Naive thymus-derived CD4-positive, alpha-beta T cell (primary cell): ENCODE measurements at places on chromosomes 4 and X.

- H3K4me3 ChIP-seq: no peak overlapping the region
- no peaks in the 10 kb centered on the region for H3K27me3 ChIP-seq
- no peaks in the 10 kb centered on the region for H3K4me1 ChIP-seq
- DNase-seq: no peak
- H3K27ac ChIP-seq: no peak overlapping the region
Observed at GRCh38 chr4:119833611-119834010, 205.0 kb upstream of the PDE5A start.

DNA sequence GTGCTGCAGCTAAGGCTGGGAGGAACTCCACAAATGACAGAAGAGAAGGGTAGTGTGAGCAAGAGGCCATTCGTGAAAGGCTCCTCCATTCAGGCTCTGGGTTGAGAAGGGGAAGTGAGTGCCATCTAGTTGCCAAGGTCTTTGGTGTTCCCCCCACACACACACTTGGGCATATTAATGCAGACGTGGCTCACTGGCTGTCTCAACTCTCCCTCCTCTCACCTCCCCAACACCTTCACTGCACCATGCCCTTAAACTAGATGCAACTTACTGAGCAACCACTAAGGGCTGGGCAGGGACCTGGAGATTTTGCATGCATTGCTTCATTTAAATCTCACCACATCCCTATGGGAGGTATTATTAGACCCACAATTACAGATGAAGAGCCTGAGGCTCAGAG lies 8.7 kb downstream of the CLRN2 start:
- H3K27me3 ChIP-seq: no peaks in the 10 kb centered on the region
- no peaks in the 10 kb centered on the region for H3K4me1 ChIP-seq
- no peak overlapping the region for H3K27ac ChIP-seq
- H3K4me3 ChIP-seq: no peak overlapping the region
- no peak for DNase-seq
- H3K36me3 ChIP-seq: no peaks in the 10 kb centered on the region

DNA sequence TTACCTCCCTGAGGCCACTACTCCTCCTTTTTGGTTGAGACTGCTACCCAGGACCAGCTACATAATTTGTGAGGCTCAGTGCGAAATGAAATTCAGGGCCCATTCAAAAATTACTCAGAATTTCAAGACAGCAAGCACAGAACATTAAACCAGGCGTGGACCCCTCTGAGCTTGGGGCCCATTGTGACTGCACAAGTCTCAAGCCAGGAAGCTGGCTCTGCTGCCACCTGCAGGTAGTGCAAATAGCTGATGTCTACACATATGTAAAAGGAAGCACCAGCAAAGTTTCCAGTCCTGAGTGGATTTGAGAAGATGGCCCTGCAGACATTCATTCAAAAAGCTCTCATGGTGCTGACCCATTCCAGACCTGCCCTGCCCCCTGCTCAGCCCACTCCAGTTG lies 213.4 kb upstream of the LNX1 start:
- no peak overlapping the region for H3K4me3 ChIP-seq
- DNase-seq: peak; percentile 22
- no peaks in the 10 kb centered on the region for H3K4me1 ChIP-seq
- H3K36me3 ChIP-seq: no peaks in the 10 kb centered on the region

- no peak for DNase-seq
- H3K36me3 ChIP-seq: no peaks in the 10 kb centered on the region
- H3K4me3 ChIP-seq: no peak overlapping the region
- H3K27me3 ChIP-seq: no peaks in the 10 kb centered on the region
- no peak overlapping the region for H3K27ac ChIP-seq
Observed at GRCh38 chrX:8010105-8010504, 82.9 kb upstream of the PNPLA4 start.

DNA sequence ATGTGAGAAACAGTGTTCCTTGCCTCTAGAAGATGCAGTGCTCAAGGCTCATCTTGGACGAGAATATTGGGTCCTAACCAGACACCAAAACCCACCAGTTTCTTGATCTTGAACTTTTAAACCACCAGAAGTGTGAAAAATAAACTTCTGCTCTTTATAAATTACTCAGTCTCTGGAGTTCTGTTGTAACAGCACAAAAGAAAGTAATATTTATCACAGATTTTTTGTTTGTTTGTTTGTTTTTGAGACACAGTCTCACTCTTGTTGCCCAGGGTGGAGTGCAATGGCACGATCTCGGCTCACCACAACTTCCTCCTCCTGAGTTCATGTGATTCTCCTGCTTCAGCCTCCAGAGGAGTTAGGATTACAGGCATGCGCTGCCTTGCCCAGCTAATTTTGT lies 371.1 kb upstream of the NDST4 start:
- H3K27ac ChIP-seq: no peak overlapping the region
- H3K4me1 ChIP-seq: no peaks in the 10 kb centered on the region
- H3K27me3 ChIP-seq: no peaks in the 10 kb centered on the region
- DNase-seq: no peak
- no peak overlapping the region for H3K4me3 ChIP-seq

GRCh38 chr4:55670695-55671094 lies 34.6 kb upstream of the NMU start:
- H3K36me3 ChIP-seq: no peaks in the 10 kb centered on the region
- no peaks in the 10 kb centered on the region for H3K4me1 ChIP-seq
- H3K27ac ChIP-seq: no peak overlapping the region
- DNase-seq: no peak
- no peaks in the 10 kb centered on the region for H3K27me3 ChIP-seq

- no peak for DNase-seq
- no peaks in the 10 kb centered on the region for H3K27me3 ChIP-seq
- no peaks in the 10 kb centered on the region for H3K4me1 ChIP-seq
- H3K36me3 ChIP-seq: no peaks in the 10 kb centered on the region
- H3K4me3 ChIP-seq: no peak overlapping the region
- H3K27ac ChIP-seq: no peak overlapping the region
Observed at GRCh38 chr4:65071564-65071963, 598.7 kb downstream of the EPHA5 start.

GRCh38 chr4:76748649-76749048 lies 149.3 kb downstream of the SOWAHB start:
- no peaks in the 10 kb centered on the region for H3K4me1 ChIP-seq
- DNase-seq: no peak
- no peaks in the 10 kb centered on the region for H3K27me3 ChIP-seq
- H3K4me3 ChIP-seq: no peak overlapping the region
- H3K27ac ChIP-seq: no peak overlapping the region
- H3K36me3 ChIP-seq: no peaks in the 10 kb centered on the region

- DNase-seq: no peak
- H3K27me3 ChIP-seq: no peaks in the 10 kb centered on the region
- H3K4me3 ChIP-seq: no peak overlapping the region
- no peak overlapping the region for H3K27ac ChIP-seq
- H3K4me1 ChIP-seq: no peaks in the 10 kb centered on the region
Observed at GRCh38 chrX:134287346-134287745, 50.4 kb downstream of the CCDC160 start.

GRCh38 chrX:153638436-153639176 lies 8.4 kb upstream of the DUSP9 start:
- no peaks in the 10 kb centered on the region for H3K4me1 ChIP-seq
- no peak for DNase-seq
- H3K36me3 ChIP-seq: no peaks in the 10 kb centered on the region

- H3K27me3 ChIP-seq: no peaks in the 10 kb centered on the region
- no peak overlapping the region for H3K4me3 ChIP-seq
- H3K4me1 ChIP-seq: no peaks in the 10 kb centered on the region
Observed at GRCh38 chr4:25702848-25703247, 47.2 kb downstream of the SLC34A2 start.

DNA sequence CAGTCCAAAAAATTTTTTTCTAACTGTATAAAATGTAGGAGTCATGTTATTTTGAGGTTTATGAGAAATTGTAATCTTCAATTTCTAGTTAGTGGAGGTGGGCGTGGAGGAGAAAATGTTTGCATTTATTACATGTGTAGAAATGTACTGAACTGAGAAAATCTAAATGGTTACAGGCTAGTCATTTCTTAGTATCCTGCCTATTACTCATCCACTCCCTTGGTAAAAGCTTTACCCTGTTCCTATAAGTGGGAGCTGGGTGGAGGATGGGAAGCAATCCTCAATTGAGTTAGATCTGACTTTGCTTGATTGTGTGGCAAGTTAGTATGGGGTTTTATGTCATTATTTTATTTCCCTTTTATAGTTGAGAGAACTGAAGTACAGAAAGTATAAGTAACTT lies 73.8 kb downstream of the POLA1 start:
- no peak overlapping the region for H3K4me3 ChIP-seq
- no peak overlapping the region for H3K27ac ChIP-seq
- H3K27me3 ChIP-seq: no peaks in the 10 kb centered on the region

DNA sequence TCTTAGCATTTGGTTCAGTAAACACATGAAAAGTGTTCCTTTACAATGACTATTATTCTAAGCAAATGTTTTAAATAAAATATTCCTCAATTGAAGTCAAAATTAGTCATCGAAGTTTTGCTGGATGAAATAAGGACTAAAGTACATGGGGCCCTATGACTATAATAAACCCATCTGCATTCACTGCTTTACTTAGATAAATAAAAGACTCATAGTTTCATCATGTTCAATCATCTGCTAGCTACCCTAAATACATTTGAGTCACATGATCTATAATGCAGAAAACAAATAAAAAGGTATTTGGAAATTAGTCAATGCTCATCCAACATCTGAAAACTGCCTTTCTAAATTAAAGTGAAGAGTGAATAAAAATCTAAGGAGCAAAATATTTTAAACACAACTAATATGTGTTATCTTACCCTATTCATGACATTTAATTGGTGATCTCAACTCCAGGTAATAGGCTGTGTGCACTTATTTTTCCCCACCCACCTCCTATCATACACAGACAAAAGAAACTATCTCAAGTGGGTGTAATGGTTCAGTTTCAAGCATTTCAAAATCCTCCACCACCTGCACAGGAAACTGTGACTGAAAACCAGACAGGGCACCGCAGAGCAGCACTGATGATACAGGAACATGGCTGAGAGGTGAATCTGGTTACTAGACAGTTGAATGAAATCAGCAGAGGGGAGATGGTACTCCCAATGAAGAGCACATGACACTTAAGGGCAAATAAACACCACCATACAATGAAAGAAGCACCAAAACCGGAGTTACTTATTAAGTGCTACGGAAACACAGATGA lies 78.6 kb downstream of the CAMK2D start:
- H3K27ac ChIP-seq: peak overlapping the region; percentile 50
- H3K4me1 ChIP-seq: peaks cover 33% of the 10 kb centered on the region
- H3K4me3 ChIP-seq: peak overlapping the region; percentile 21
- H3K36me3 ChIP-seq: no peaks in the 10 kb centered on the region
- H3K27me3 ChIP-seq: no peaks in the 10 kb centered on the region
- DNase-seq: peak; percentile 85

DNA sequence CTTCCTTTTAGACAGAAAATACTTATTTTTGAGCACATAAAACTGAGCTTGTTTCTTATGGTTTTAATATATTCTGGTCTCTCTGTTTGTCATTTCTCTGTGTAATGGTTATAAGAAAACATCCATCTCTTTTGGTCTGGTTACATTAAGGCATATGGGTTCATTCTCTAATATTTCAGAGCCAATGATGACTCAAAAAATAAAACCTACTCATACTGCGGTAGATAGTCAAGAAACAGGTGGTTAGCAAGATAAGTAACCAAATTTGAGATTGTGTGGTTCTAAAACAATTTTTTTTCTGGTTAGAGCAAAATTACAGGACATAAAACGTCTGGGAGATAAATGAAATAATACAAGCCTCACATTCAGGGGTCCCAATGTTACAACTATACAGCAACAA lies 654.5 kb downstream of the STIM2 start:
- H3K36me3 ChIP-seq: no peaks in the 10 kb centered on the region
- H3K27me3 ChIP-seq: no peaks in the 10 kb centered on the region
- H3K4me1 ChIP-seq: no peaks in the 10 kb centered on the region
- no peak overlapping the region for H3K4me3 ChIP-seq
- no peak for DNase-seq

DNA sequence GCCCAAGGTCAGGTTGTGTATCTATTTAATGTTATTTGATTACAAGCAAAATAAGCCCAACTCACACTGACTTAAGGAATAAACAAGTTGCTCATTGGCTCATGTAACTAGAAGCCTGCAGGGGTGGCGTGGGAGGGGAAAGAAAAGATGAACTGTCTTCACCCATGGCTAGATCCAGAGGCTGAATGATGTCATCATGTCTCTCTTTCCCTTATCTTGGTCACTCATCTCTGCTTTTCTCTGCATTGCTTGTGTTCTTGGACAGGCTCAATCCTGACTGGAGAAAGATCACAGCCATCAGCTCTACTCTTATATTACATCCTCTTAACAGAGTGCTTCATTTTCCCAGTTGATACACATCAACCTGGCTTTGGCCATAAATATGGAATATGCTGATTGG lies 290.0 kb upstream of the DIAPH2 start:
- no peak overlapping the region for H3K4me3 ChIP-seq
- DNase-seq: no peak
- H3K36me3 ChIP-seq: no peaks in the 10 kb centered on the region
- H3K27me3 ChIP-seq: no peaks in the 10 kb centered on the region

- no peak overlapping the region for H3K4me3 ChIP-seq
- H3K4me1 ChIP-seq: peaks cover 8% of the 10 kb centered on the region
- no peak overlapping the region for H3K27ac ChIP-seq
- DNase-seq: no peak
- no peaks in the 10 kb centered on the region for H3K27me3 ChIP-seq
Observed at GRCh38 chr4:173261052-173261451, 73.1 kb downstream of the HMGB2 start.

DNA sequence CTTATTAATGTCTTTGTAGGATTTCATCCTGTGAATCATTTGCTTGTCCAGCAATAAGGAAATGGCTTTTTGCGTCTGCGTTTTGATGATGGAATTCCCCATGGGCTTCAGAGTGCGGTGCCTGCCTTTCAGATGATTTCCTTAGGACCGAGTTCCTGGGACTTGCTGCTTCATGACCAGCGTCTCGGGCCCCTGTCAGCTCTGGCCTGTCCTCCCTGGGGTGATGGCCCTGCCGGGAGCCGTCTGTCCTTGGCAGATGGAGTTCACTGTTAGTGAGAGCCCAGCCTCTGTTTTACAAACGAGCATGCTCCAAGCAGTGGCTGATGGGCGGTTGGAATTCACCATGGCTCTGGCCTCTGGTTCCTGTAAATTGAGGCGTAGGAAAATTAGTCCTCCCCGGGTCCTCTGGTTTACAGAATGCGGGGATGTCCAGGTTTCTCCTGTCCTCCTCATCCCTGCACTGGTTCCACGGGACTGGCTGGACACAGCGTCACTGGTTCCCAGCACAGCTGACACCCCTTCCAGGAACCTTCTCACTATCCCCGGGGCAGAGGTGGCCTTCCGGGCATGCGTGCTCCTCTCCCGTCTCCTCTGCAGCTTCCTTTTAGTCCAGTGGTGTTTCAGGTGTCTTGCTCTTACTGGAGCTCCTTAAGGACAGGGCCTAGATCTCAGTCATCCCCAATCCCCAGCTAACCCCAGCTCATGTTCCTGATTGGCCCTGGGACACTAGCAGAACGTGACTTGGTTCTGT lies 34.9 kb downstream of the TBC1D14 start:
- no peak for DNase-seq
- no peak overlapping the region for H3K4me3 ChIP-seq
- H3K27ac ChIP-seq: no peak overlapping the region
- no peaks in the 10 kb centered on the region for H3K36me3 ChIP-seq
- no peaks in the 10 kb centered on the region for H3K27me3 ChIP-seq
- H3K4me1 ChIP-seq: peaks cover 42% of the 10 kb centered on the region

GRCh38 chr4:19437008-19437407 lies 814.7 kb upstream of the SLIT2 start:
- H3K36me3 ChIP-seq: no peaks in the 10 kb centered on the region
- no peak overlapping the region for H3K27ac ChIP-seq
- no peaks in the 10 kb centered on the region for H3K4me1 ChIP-seq
- H3K4me3 ChIP-seq: no peak overlapping the region

GRCh38 chrX:115494161-115494560 lies 66.8 kb upstream of the PLS3 start:
- H3K27me3 ChIP-seq: no peaks in the 10 kb centered on the region
- no peak for DNase-seq
- H3K27ac ChIP-seq: no peak overlapping the region
- no peaks in the 10 kb centered on the region for H3K36me3 ChIP-seq
- H3K4me1 ChIP-seq: no peaks in the 10 kb centered on the region
